Foreskin fibroblast (primary cell): ENCODE measurements at places on chromosomes 1 and 21.

GRCh38 chr1:246482805-246483568 lies 24.1 kb downstream of the SMYD3 start:
- DNase-seq, result peak; percentile 21

GRCh38 chr21:31397939-31398338 lies 53.9 kb upstream of the TIAM1 start:
- DNase-seq, result no peak

DNA sequence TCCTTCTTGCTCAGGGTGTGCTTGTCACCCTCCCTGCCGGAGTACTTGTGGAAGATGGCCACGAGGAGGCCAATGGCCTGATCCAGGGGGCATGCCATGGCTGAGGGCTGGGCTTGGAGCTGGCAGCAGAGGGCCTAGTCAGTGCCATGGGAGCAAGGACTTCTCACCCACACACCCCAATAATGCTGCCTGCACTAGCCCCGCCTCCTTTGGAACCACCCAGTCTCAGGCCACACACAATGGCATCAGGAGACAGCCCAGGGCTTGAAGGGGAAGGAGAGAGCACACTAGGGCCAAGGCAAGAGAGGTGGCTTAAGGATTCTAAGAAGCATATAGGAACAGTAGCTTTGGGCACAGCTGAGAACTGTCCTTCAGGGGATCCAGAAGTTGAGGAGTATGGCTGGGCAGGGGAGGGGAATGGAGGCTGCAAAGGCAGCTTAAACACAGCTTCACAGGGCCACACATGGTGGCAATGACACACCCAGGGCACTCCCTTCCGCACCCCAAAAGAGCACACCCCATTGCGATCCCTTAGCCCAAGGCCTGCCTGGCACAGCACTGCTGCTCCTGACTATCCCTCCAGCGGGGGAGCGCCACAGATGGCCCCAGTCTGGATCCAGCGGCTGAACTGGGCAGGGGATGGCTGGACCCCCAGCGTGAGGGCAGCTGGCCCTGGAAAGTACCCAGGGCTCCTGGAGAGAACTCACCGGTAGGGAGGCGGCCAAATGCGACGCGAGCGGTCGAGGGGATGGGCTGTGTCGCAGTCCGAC lies at the start of gene S100A6:
Gene S100A6 (minus strand): TSS at position 750 of the 770 bp plus-strand sequence. CDS start 652 bp downstream, at position 98.
- no peak for DNase-seq

GRCh38 chr1:194358208-194358581 lies 1171.8 kb upstream of the B3GALT2 start:
- no peak for DNase-seq

DNA sequence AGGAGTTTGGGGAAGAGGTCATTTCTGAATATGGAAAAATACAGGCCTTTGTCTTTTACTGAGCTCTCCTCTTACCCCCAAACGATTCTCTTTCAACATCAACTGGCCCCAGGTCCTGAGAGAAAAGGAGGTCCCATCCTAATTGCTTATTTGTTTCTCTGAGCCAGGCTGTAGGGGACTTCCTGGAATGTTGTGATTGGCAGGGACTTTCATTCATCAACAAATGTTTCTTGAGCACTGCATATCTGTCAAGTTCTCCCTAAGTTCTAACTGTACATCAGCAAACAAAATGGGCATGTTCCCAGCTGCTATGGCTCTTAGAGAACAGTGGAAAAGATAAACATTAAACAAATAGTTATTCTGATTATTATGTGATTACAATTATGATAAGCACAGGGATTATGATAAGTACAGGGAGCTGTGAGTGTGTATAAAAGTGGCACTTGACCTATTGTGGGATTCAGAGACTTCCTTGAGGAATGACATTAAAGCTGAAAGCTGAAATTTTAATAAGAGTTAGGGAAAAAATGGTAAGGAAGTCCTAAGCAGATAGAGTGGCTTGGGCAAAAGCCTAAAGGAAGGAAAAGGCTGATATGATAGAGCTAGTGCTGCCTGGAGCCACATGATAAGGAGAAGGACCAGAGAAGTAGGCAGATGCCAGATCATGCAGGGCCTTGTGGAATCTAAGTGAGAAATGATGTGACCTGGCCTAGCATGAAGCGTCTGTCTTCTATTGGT lies 11.6 kb downstream of the GPX7 start:
- no peak for DNase-seq

GRCh38 chr1:155226188-155226909 lies 17.9 kb downstream of the MTX1 start:
- DNase-seq, result peak; percentile 57

DNA sequence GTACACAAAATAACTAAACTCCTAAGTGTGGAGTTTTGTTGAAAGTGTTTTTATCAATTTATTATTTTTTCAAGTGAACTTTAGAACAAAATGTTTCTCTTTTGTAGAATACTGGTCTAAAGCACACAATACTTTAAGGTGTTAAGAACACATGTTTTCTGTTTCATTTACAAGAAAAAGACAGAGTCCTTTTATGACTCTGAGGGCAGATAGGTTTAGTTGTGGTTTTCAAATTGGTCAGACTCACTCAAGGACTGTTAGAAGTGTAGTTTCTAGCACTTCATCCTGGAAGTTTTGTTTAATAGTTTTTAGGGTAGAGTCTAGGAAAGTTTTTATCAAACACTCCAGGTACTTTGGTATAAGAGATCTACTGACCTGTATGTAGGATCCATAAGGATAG lies 376.5 kb downstream of the LRRIQ3 start:
- no peak for DNase-seq

- DNase-seq, result no peak
These were observed 103.1 kb downstream of the C1orf21 start for GRCh38 chr1:184489908-184490307.

GRCh38 chr1:153563991-153564390 lies 1.7 kb downstream of the S100A2 start:
- DNase-seq, result no peak

- peak; percentile 55 for DNase-seq
These were observed 6.0 kb upstream of the AGO1 start for GRCh38 chr1:35876988-35877387.
